Uterine smooth muscle cell (primary cell): ENCODE measurements at places on chromosomes 1 and 21. TPM values are rescaled to one million over a fixed set of nuclear protein-coding genes. Genes with fewer than 3 reads are reported as not detected.

Gene FAM163A
- total RNA-seq: not detected in 2 replicates

Gene ERG
- total RNA-seq: 0.11 and 0.37 TPM in 2 replicates

Gene CAPN8
- under 0.01 TPM in 1 of 2 replicates, not detected in the other for total RNA-seq

Gene RIMKLA
- under 0.01 and 0.12 TPM in 2 replicates for total RNA-seq

Gene HMGN1
- total RNA-seq: 280 and 436 TPM in 2 replicates

Gene MFAP2
- 8.0 and 22.1 TPM in 2 replicates for total RNA-seq

Gene LAPTM5
- not detected in 2 replicates for total RNA-seq

Gene UTS2
- 0.12 TPM in 1 of 2 replicates, not detected in the other for total RNA-seq

Gene RPTN
- total RNA-seq: not detected in 2 replicates

Gene TAL1
- 0.11 TPM in 1 of 2 replicates, not detected in the other for total RNA-seq

Gene UBASH3A
- total RNA-seq: not detected in 2 replicates

Gene FABP3
- 52.1 and 186 TPM in 2 replicates for total RNA-seq

Gene SLC45A1
- 1.00 and 1.5 TPM in 2 replicates for total RNA-seq

Gene AGRN
- total RNA-seq: 35.2 and 54.7 TPM in 2 replicates

Gene DENND1B
- total RNA-seq: 11.0 and 14.5 TPM in 2 replicates

Gene OPTC
- not detected in 2 replicates for total RNA-seq

Gene S100B
- total RNA-seq: not detected in 2 replicates

Gene PARK7
- 275 and 334 TPM in 2 replicates for total RNA-seq

Gene IL20
- total RNA-seq: 0.12 TPM in 1 of 2 replicates, not detected in the other

Gene CD5L
- total RNA-seq: not detected in 2 replicates
